Gastrocnemius medialis (tissue), 4 donors: ENCODE measurements at places on chromosomes 12 and 14. TPM values are rescaled to one million over a fixed set of nuclear protein-coding genes. Genes with fewer than 3 reads are reported as not detected.

Gene TMEM260
- 4.7 TPM for total RNA-seq

Gene SLC5A8
- total RNA-seq, result not detected

Gene AKAP5
- total RNA-seq, result 0.87 TPM

- peaks cover 83% of the 10 kb centered on the region for H3K4me1 ChIP-seq
- H3K36me3 ChIP-seq, result no peaks in the 10 kb centered on the region
- no peaks in the 10 kb centered on the region for H3K27me3 ChIP-seq
- H3K4me3 ChIP-seq, result peak overlapping the region; percentile 12
These were observed 14.9 kb upstream of the IRF2BPL start for GRCh38 chr14:77043177-77043983.

- no peak for DNase-seq
- H3K36me3 ChIP-seq, result no peaks in the 10 kb centered on the region
- H3K4me3 ChIP-seq, result no peak overlapping the region
- no peaks in the 10 kb centered on the region for H3K27me3 ChIP-seq
- H3K4me1 ChIP-seq, result no peaks in the 10 kb centered on the region
- no peak overlapping the region for H3K27ac ChIP-seq
These were observed 7.6 kb downstream of the GCH1 start for GRCh38 chr14:54894995-54895394.

DNA sequence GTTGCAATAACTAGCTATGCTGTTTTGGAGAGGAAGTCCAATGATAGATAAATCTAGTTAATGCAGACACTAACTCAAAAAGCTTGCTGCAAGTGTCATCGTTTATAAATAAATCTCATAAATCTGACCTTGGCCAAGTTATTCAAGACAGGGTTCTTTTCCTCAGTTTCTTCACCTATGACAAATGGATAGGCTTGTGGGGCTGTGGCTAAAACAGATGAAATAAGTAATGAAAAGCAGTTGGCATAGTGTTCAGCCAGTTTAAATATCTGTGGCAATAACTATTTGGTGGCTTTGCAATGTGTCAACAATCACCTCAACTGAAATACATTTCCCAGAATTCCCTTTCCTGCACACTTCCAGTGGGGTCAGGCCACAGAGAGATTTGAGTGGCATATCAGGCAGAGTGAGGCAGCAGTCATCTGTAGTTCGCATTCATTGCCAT lies 169.9 kb downstream of the DYRK2 start:
- H3K4me3 ChIP-seq, result no peak overlapping the region
- no peaks in the 10 kb centered on the region for H3K27me3 ChIP-seq
- H3K36me3 ChIP-seq, result no peaks in the 10 kb centered on the region
- peak overlapping the region; percentile 4 for H3K27ac ChIP-seq
- no peak for DNase-seq

Gene KRT85
- not detected for total RNA-seq

- no peak overlapping the region for H3K4me3 ChIP-seq
- no peak overlapping the region for H3K27ac ChIP-seq
- no peaks in the 10 kb centered on the region for H3K27me3 ChIP-seq
- no peaks in the 10 kb centered on the region for H3K36me3 ChIP-seq
- H3K4me1 ChIP-seq, result no peaks in the 10 kb centered on the region
These were observed 310.0 kb downstream of the ADAMTS20 start for GRCh38 chr12:43241986-43242385.

- H3K27ac ChIP-seq, result peak overlapping the region; percentile 75
- H3K4me1 ChIP-seq, result no peaks in the 10 kb centered on the region
- H3K36me3 ChIP-seq, result no peaks in the 10 kb centered on the region
- peaks cover 12% of the 10 kb centered on the region for H3K27me3 ChIP-seq
- H3K4me3 ChIP-seq, result peak overlapping the region; percentile 72
These were observed 1.6 kb downstream of the MMP14 start for GRCh38 chr14:22837750-22838538.

- H3K27ac ChIP-seq, result no peak overlapping the region
- DNase-seq, result no peak
- no peaks in the 10 kb centered on the region for H3K36me3 ChIP-seq
These were observed 130.9 kb upstream of the PLEKHA5 start for GRCh38 chr12:18998343-18999261.

Gene FOXG1
- total RNA-seq, result not detected

GRCh38 chr12:89882050-89882449 lies 173.4 kb upstream of the ATP2B1 start:
- H3K36me3 ChIP-seq, result no peaks in the 10 kb centered on the region
- no peak overlapping the region for H3K27ac ChIP-seq
- no peak for DNase-seq
- H3K4me1 ChIP-seq, result no peaks in the 10 kb centered on the region
- H3K4me3 ChIP-seq, result no peak overlapping the region

- no peak for DNase-seq
- H3K4me3 ChIP-seq, result no peak overlapping the region
- H3K27me3 ChIP-seq, result no peaks in the 10 kb centered on the region
These were observed 16.2 kb downstream of the CSRNP2 start for GRCh38 chr12:51067229-51067628.

DNA sequence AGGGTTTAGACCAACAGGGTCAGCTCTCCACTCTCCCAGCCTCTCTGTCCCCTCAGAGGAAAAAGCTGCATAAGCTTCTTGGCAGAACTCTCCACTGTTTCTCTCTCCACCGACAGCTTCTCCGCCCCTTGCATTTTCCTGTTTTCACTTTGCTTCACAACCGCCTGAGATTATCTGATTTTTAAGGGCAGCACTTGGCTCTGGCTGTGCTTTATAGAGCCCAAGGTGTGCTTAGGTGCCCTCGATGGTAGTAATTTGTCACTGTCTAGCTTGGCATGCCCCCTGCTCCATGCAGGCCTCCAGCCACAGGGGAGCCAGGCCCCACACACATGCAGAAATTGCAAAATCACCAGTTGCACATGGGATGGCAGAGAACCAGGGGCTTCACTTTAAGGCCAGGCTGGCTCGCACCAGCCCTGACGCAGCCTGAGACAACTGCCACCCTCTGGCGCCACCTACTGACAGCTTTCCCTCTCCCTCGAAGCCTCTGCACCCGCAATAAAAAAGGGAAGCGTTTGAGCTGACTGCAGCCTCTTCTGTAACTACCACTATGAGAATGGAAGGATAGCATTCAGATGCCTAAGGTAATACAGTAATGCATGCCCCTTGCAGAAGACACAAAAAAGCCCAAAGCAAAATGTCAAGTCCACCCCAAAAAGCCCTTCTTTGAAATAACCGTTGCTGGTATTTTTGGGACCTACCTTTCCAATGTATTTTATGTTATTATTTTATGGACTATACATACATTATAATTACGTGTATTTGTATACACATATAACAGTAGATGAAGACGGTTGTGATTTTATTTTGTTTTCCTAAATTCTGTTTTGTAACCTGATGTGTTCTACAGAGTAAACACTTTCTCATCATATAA lies 32.0 kb upstream of the RIMBP2 start:
- H3K27ac ChIP-seq, result no peak overlapping the region
- H3K36me3 ChIP-seq, result no peaks in the 10 kb centered on the region
- no peaks in the 10 kb centered on the region for H3K4me1 ChIP-seq
- peaks cover 5% of the 10 kb centered on the region for H3K27me3 ChIP-seq

DNA sequence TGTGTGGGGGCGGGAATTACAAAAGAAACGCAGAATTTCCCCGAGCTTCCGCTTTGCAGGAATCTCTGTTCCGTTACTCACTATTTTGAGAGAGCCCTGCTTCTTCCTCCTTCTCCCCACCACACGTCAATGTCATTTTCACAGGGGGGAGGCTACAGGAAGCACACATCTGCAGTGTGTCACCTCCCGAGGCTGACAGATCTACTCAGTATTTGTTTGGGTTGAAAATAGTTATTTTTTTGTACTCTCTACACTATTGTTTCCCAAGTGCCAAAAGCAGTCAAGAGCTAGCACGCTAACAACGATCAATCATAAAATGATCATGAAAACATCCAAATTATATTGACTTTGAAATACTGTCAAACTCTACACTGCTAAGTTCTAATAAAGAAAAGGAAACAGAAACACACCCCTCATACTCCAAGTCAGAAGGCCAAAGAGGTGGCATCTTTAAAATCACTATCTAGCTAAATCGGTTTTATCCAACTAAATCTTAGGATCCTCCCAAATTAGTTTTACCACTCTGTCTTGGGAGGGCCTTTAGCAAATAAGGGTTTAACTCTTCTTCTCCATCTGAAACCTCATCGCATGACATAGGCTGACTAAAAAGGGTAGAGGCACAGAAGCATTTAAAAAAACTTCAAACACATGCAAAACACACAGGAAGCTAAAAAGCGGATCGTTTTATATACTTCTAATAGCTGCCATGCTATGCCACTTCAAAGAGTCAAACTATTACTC lies 51.8 kb downstream of the FOXN3 start:
- no peaks in the 10 kb centered on the region for H3K36me3 ChIP-seq
- H3K27me3 ChIP-seq, result no peaks in the 10 kb centered on the region
- H3K4me1 ChIP-seq, result peaks cover 66% of the 10 kb centered on the region
- DNase-seq, result no peak
- H3K4me3 ChIP-seq, result no peak overlapping the region

GRCh38 chr14:89397569-89398230 lies 19.3 kb downstream of the FOXN3 start:
- H3K4me3 ChIP-seq, result no peak overlapping the region
- no peaks in the 10 kb centered on the region for H3K36me3 ChIP-seq
- no peak overlapping the region for H3K27ac ChIP-seq
- peaks cover 57% of the 10 kb centered on the region for H3K4me1 ChIP-seq
- no peaks in the 10 kb centered on the region for H3K27me3 ChIP-seq
- DNase-seq, result no peak

- H3K27me3 ChIP-seq, result no peaks in the 10 kb centered on the region
- no peaks in the 10 kb centered on the region for H3K36me3 ChIP-seq
- H3K4me3 ChIP-seq, result no peak overlapping the region
- no peak overlapping the region for H3K27ac ChIP-seq
- no peak for DNase-seq
- no peaks in the 10 kb centered on the region for H3K4me1 ChIP-seq
These were observed 35.7 kb upstream of the HIF1A start for GRCh38 chr14:61659582-61659981.

- no peaks in the 10 kb centered on the region for H3K27me3 ChIP-seq
- no peak for DNase-seq
- H3K4me3 ChIP-seq, result no peak overlapping the region
- no peaks in the 10 kb centered on the region for H3K4me1 ChIP-seq
- no peaks in the 10 kb centered on the region for H3K36me3 ChIP-seq
These were observed 151.4 kb upstream of the AVPR1A start for GRCh38 chr12:63302269-63302940.

- no peaks in the 10 kb centered on the region for H3K36me3 ChIP-seq
- DNase-seq, result peak; percentile 9
- H3K4me3 ChIP-seq, result no peak overlapping the region
- H3K27me3 ChIP-seq, result no peaks in the 10 kb centered on the region
These were observed 2.9 kb downstream of the RBM23 start for GRCh38 chr14:22915886-22916521.

Gene MYH6
- total RNA-seq, result 98.1 TPM

GRCh38 chr14:74441113-74441512 lies 15.1 kb upstream of the SYNDIG1L start:
- no peak overlapping the region for H3K4me3 ChIP-seq
- H3K27me3 ChIP-seq, result no peaks in the 10 kb centered on the region
- no peaks in the 10 kb centered on the region for H3K36me3 ChIP-seq
- no peaks in the 10 kb centered on the region for H3K4me1 ChIP-seq

Gene PLEKHA5
- 1.4 TPM for total RNA-seq

DNA sequence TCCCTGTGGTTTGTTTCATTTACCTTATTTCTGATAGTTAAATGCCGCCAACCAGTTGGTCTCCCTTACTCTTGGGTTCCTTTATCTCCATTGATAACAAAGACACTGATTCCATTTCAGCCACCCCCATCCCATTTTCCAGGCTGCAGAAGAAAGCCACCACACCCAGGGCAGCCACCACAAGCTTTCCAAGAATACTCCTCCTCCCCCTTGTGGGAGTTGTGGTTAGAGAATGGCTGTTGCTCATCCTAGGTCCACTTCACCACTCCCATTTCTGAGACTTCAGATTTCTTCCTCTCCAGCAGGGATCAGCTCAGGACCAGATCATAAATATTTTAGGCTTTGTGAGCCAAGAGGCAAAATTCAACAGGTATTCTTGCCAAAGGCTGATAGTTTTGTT lies 73.9 kb downstream of the ANO4 start:
- no peaks in the 10 kb centered on the region for H3K36me3 ChIP-seq
- H3K4me1 ChIP-seq, result no peaks in the 10 kb centered on the region
- H3K27ac ChIP-seq, result no peak overlapping the region
- DNase-seq, result no peak
- no peaks in the 10 kb centered on the region for H3K27me3 ChIP-seq

DNA sequence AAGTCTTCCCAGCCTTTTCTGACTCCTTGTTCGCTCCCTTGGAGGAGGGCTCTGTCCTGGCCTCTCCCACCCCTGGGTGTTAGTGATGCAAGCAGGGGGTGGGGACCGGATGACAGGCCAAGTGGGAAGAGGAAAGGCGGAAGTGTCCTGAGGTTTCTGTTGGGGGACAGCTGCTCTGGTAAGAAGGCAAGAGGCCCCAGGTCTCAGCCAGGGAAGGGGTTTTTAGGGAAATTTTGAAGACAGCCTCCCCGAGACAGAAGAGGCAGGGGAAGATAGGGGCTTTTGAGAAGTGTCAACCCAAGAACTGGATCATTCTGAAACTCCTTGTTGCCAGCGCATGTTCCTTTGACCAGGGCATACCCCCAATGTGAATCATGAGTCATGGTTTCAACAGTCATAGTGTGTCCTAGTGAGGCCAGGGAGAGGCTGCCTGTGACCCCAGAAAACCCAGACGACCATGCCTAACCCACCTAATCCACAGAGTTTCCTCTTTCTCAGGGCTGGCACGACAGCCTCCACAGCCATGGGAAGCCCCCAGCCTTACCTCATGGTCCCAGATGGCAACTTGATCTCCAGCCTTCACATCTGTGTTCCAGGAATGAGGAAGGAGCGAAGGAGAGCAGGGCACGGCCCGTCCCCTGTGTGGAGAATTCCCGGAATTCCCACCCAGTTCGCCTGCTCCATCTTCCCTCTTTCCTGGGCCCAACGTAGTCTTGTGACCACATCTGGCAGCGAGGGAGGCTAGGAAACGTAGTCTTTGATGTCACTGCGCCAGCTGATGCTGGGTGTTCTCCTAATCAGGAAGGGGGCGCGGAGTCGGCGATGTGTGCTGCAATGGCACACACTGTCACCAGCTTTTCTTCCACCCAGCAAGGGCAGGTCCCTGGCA lies 4.9 kb upstream of the GPR132 start:
- H3K36me3 ChIP-seq, result no peaks in the 10 kb centered on the region
- H3K27ac ChIP-seq, result no peak overlapping the region
- H3K4me1 ChIP-seq, result no peaks in the 10 kb centered on the region
- DNase-seq, result no peak

Gene REP15
- 1.4 TPM for total RNA-seq

Gene SLC25A29
- total RNA-seq, result 17.0 TPM

GRCh38 chr12:53224897-53225634 lies 6.9 kb downstream of the RARG start:
- no peak overlapping the region for H3K27ac ChIP-seq
- no peaks in the 10 kb centered on the region for H3K36me3 ChIP-seq
- H3K4me3 ChIP-seq, result no peak overlapping the region
- H3K4me1 ChIP-seq, result peaks cover 27% of the 10 kb centered on the region
- no peaks in the 10 kb centered on the region for H3K27me3 ChIP-seq
